ENCODE measurements at places on chromosomes 13 and 19.

- no peak for DNase-seq
Observed at GRCh38 chr13:110363010-110363409, 55.9 kb downstream of the COL4A2 start.

DNA sequence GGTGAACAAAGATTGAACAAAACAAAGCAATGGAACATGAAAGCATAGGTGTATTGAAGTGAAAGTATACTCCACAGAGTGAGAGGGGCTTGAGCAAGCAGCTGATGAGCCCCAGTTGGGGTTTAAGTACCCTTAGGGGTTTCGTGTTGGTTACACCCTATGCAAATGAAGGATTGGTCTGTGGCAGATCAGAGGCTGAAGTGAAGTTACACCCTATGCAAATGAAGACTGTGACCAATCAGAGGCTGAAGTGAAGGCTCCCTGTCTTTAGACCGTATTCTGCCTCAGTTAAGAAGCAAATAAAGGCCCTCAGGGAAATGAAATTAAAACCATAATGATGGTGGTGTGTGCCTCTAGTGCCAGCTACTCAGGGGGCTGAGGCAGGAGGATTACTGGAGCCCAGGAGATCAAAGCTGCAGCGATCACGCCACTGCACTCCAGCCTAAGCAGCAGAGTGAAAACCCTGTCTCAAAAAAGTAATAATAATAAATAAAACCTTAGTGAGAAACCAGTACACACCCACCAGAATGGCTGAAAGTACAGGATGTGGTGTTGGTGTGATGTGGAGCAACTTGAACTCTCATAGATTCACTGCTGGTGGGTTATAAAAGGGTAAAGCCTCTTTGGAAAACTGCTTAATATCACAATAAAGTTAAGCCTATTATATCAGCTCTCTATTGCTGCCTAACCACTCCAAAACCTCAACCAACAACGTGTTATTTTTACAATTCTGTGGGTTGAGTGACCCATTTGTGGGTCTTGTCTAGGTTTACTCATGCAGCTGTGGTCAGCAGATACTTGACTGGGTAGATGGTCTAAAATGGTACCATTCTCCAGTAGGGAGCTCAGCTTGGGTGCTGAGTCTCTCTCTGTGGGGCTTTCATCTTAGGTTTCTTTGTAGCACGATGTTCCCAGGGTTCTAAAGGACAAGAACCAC, 12.8 kb upstream of the UPF3A start:
- no peak for DNase-seq

GRCh38 chr19:604355-604754, 14.7 kb downstream of the HCN2 start:
- DNase-seq = peak; percentile 75

DNA sequence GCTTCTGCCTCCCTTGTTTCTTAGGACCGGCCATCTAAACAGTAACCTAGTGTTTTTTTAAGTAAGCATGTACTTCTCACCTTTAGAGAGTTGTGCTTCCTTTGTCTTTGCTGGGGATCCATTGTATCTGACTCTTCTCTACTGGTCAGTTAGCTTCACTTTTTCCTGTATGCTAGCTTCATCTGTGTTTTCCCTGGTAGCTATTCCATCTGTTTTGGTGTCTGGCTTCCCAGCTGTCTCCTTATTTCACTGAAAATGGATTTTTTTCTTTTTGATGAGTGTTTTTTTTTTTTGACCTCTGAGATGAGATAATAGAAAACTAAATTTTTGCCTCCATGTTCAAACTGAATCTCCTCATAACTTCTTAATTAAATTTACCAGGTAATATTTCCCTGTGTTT, 637.0 kb upstream of the SLC10A2 start:
- DNase-seq = no peak

- no peak for DNase-seq
Observed at GRCh38 chr19:14337510-14337909, 43.7 kb upstream of the ADGRE5 start.

GRCh38 chr19:5080809-5081208, 111.9 kb downstream of the KDM4B start:
- DNase-seq = no peak

GRCh38 chr19:16328824-16329482, 4.3 kb downstream of the KLF2 start:
- DNase-seq = peak; percentile 49

- DNase-seq = no peak
Observed at GRCh38 chr19:5953680-5954213, 24.2 kb downstream of the RANBP3 start.

DNA sequence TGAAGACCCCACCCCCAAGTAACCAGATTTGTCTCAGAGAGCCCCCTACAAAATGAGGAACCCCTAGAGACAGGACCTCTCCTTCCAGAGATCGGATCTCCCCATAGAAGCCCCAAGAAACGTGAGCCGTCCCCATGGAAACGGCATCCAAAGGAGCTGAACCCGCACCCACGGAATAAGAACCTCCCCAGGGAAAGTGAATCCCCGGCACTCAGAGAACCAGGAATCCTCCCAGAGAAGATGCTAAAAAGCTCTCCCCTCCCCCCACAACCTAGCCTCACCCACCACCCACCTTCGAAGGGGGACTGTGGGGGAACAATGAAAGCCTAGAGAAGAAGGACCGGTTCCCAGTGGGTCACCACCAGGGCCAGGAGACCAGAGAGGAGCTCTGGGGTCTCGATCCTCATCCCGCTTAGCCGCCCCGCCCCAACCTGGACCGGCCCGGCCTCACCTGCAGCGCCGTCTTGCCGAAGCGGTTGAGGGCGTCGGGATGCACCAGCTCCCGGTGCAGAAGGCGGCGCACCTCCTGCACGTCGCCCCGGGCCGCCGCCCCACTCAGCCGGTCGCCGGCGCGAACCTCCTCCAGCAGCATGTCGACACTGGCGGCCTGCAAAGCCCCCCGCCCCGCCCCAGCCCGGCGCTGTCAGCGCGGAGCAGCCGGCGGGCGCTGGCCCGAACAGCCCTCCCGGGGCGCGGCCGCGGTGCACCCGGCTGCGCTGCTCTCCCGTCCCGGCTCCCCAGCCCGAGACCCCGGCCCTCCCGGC, 535 bp downstream of the CDKN2D start:
- no peak for DNase-seq

- no peak for DNase-seq
Observed at GRCh38 chr13:110921695-110922094, 6.8 kb upstream of the ANKRD10 start.

- no peak for DNase-seq
Observed at GRCh38 chr19:18156841-18157464, 4.0 kb downstream of the PIK3R2 start.

GRCh38 chr13:64074971-64075474, 2659.4 kb upstream of the PCDH20 start:
- DNase-seq = no peak

DNA sequence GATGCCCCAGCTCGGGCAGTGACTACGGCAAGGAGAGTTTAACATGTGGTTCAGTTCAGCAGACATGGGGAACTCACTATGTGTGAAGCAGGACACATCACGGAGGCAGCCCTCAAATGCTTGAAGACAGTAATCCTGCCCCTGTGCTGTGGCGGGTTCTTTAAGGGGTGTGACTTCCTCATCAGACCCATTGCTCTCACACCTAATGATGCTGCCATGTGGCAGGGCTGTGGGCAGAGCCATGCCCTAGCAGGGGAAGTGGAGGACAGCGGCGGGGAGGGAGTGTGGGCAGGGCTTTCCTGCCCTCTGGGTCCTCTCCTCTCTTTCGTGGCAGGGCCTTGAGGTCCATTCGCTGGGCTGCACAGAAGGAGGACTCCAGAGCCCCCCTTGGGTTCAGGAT, 131.1 kb upstream of the GJB6 start:
- DNase-seq = no peak

DNA sequence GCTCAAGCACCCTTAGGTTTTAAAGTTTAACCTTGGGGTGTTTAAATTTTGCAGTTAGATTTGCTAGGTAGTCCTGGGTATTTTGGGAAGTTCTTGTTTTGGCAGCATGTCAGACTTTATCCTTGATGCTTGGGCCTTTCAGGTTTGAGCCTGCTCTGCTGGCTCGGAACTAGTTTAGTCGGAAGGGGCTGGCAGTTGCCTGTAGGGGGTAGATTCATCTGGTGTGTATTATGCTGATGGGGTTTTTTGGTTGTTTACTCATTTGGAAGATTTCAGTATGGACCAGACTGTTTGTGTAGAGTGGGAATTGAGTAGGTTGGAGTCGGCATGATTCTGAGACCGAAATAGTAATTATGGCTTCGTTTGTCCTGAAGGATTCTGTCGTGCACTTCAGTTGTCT, 15.1 kb downstream of the ILF3 start:
- no peak for DNase-seq

DNA sequence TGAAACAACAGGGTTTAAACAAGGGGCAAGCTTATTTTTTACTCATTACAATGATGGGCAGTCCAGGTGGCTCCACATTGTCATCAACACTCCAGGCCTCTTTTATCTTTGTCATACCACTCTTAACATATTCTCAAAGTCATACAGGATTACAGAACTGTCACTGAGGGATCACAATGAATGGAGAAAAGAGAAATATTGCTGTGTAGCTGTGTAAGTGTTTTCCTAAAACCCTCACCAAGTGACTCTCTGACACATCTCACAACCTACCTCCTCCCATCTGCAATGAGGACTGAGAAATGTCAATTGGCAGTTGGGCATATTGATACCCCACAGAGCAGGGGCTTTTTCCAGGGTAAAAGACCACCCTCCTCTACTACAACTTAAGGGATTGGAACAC, 562.1 kb downstream of the TBC1D4 start:
- no peak for DNase-seq

DNA sequence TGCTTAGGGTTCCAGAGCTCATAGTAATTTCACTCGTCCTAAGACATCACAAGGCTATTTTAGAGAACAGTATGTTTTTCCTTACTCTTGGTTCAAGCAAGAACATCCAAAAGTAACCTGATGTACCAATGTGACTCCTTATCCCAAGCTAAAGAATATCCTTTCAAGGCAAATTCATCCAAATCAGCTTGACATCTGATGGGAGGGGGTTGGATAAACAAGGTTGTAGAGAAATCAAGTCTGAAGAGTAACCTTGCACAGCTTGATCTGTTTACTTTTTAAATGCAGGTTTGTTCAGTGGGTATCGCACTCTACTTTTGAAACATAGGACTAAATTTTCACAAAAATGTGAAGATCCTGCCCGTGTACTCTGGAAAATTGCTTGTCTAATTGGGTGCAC, 201.2 kb downstream of the GGACT start:
- no peak for DNase-seq

All from CD4-positive, alpha-beta T cell (primary cell).